Activated CD4-positive, alpha-beta T cell treated with anti-CD3 and anti-CD28 coated beads, Interleukin-2, amount 50 U/mL, for 4 hours (primary cell): ENCODE measurements at places on chromosomes 1 and 21.

- DNase-seq = no peak
These were observed 176.2 kb downstream of the KIF26B start for GRCh38 chr1:245330951-245331350.

DNA sequence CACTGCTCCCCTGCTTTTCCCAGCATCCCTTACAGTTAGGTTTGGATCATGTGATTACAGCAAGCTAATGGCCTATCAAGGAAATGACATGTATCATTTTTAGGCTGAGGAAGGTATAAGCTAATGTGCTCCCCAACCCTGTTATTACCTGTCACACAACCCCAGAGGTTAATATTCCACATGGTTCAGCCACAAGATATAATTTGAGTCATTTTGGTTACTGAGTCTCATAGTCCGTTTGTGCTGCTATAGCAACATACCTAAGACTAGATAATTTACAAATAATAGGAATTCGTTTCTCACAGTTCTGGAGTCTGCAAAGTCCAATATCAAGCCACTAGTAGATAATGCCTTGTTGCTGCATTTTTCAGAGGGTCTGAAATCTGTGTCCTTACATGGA, 29.1 kb upstream of the SLC16A1 start:
- DNase-seq = no peak

GRCh38 chr1:56991576-56991975, 25.8 kb upstream of the C8B start:
- DNase-seq = no peak

- no peak for DNase-seq
These were observed 241.4 kb downstream of the HHIPL2 start for GRCh38 chr1:222306512-222306911.

DNA sequence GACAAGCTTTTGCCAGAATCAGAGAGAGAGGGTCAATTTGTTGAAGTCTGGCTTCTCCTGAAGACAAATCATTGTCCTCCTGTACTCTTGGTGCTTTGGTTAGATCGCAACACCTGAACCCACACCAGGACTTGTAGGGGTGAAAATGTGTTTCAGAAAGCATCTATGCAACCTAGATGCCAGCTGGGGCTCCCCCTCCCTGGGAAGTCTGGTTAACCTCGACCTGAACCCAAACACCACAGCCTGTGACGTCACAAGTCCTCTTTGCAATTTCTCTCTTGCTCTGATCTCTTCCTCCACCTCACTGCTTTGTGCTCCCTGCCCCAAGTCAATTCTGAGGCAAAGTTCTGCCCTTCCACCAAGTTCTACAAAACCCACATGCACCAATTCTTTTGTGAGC, 42.8 kb upstream of the USP24 start:
- no peak for DNase-seq

DNA sequence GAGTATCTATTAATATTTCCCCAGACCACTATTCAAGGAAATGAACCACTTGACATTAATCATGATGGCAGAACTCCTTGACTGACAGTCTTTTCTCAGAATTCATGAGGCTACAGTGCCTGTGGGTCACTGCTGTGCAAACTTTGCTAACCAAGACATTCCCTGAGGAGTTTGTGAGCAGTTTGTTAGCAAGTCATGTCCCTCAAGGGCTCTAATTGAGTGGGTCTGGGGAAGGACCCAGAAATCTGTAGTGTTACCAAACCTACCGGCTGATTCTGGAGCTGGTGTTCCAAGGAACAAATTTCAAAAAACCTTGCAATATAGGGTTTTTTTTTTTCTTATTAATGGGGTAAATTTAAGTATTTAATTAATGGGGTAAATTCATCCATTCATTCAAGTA, 103.2 kb upstream of the VANGL1 start:
- no peak for DNase-seq

- no peak for DNase-seq
These were observed 660.7 kb downstream of the PTPRU start for GRCh38 chr1:29896791-29897714.

- DNase-seq = no peak
These were observed 115.5 kb downstream of the DHRS3 start for GRCh38 chr1:12502336-12503109.
